H4 (cell line): ENCODE measurements at places on chromosomes 7 and 10. TPM values are rescaled to one million over a fixed set of nuclear protein-coding genes. Genes with fewer than 3 reads are reported as not detected.

DNA sequence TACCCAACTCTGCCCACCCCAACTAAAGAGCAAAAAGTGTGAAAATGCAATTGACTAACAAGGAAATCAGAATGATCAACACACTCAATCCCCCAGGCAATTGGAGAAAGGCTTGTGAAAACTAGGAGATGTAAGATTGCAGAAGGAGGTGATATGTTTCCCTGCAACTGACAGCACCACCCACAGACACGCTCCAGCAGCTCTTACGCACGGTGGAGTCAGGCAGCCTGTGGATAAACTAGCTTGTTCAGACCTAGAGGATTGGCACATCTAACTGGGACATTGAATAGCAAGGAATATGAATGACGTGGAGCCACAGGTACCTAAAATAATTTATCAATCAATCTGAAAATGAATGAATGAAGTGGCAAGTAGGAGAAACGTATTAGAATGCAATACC is 125.7 kb upstream of the MYO3A start:
- DNase-seq = no peak

GRCh38 chr7:157176771-157177170 is 38.0 kb downstream of the UBE3C start:
- no peak for DNase-seq

DNA sequence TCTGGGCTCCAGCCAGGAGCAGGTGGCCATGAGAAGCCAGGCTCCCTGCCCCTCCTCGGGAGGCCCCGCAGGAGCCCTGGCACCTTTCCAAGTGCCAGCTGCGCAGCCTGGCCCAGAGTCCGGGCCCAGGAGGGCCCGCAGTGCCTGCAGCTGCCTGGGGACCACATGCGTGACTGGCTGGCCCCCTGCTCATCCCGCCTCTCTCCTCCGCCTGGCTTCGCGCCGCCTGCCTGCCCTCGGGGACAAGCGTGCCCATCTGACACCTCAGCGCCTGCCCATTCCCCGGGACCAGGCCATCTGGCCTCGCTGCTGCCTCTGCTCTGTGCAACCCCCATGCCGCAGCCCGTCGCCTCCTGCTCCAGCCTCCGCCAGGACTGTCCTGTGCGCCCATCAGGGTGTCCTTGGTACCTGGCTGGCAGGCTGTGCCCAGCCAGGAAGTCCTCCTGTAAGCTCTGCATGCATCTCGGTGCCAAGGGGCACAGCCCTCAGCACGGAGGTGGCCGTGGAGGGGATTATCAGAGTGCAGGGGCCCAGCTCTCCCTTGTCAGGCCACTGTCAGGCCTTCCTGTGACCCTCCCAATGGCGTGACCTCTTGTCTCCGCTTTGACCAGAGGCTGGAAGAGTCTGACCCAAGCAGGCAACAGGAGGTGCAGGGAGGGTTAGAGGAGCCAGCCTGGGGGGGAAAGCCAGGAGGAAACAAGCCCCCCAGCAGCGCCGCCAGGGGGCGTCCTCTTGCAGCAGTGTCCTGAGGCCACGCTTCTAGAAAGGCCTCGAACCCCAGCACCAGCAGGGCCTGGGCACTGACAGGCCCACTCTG is 50.5 kb downstream of the TMEM209 start:
- no peak for DNase-seq

GRCh38 chr10:67036808-67037207 is 111.0 kb downstream of the LRRTM3 start:
- no peak for DNase-seq

DNA sequence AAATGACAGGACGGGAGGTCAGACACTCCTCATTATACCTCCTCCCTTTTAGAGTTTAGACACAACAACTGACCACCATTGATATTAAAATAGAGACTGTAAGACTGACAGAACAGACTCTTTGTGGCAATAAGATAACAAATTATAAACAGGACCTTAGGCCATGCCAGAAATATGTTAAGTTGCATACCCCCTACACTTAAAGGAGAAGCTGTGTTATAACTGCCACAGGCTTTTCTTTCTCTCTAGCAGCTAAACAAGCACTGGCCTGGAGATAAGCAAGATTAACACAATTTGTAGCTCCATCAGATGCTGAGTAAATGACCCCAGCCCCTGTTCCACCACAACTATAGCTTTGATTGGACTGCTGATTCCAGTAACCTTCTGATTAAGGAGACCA is 10.5 kb upstream of the UNC5B start:
- DNase-seq = no peak

- no peak for DNase-seq
Measured at GRCh38 chr7:142767861-142768260, 2.9 kb upstream of the PRSS2 start.

- no peak for DNase-seq
Measured at GRCh38 chr7:99863847-99864440, 12.9 kb downstream of the OR2AE1 start.

DNA sequence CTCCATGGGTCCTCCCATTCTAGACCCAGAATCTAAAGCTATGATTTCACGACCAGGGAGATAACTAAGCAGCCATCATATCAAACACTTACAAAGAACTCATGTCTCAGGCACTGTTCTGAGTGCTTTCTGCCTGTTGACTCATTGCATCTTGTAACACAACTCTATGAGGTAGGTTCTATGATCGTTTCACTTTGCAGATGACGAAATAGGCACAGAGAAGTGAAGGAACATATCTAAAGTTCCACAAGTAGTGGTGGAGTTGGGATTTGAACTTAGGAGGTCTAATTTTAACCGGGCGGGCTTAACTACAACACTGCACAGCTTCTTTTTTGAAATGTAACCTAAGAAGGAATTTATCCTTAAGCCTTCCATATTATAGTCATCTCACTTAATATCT is 2.9 kb downstream of the RBP4 start:
- no peak for DNase-seq

DNA sequence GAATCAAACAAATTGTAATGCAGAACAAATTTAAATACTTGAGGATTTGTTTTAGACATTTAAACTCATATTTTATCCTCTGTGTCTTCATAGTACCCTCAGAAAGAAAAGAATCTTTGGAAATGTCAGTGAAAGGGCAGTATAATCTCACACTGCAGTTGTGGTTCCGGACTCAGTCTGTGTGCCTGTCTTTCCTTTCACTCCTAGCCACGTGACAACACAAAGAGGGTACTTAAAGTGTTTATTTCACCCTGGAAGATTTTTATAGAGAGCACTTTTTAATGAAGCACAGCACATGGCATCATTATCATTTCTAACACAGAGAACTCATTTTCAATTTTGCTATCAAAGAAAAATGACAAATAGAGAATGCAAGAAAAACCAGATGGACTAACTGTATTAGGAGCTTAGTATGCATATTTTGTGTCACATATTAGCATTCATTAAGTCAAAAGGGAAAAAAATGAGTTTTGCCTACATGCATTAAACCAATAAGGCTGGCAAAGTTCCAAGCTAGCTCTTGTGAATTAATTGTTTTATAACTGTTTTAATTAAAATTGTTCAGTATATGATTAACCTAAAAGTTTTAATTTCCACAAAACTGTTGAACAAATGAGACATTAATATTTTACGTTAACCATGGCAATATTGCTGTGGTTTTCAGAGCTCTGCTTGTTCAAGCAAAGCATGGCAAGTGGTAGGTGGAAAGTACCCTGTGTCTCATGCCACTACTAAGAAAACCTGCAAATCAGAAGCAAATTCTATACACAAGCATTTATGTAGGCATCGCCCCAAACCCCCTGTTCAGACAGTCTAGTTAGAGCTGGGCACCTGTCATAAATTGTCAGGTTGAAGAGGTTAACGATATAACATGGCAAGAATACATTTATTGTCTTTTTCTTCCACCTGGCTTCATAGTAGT is 65.9 kb downstream of the AUTS2 start:
- no peak for DNase-seq

DNA sequence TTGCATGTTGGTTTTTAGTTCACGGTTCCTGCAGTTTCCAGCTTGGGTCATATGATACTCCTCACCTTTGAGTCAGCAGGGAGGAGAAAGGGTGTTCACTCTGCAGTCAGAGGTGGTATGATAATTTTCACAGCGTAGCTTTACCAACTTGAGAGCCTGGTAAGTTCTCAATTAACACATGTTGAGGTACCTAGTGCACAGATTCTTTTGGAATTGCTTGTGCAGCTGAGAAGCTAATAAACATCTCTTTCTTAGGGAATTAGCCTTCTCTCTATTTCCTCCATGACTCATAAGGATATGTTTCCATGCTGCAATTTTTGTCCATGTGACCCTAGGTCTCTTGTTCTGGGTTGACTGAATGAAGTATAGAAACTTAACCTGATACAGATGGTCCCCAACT is 166.6 kb downstream of the KIF20B start:
- DNase-seq = peak; percentile 53

DNA sequence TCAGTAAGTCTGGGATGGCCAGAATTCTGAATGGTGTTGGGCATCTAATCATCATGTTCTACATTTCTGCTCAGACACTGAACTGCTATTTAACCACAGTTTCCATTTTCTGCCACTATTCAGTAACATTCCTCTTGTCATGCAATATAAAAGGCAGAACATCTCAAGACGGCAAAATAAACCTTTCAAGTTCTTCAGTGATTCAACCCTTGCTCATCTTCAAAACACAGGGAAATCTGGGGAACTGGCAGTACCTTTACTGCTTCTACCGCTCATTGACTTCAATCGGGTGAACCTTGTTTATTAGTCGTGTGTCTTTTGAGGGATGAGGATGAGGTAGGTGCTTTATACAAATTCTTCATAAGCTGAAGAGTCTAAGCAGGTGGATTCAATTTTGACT is 184.7 kb upstream of the ANK3 start:
- DNase-seq = no peak

- no peak for DNase-seq
Measured at GRCh38 chr10:77114181-77114821, 523.3 kb downstream of the KCNMA1 start.

GRCh38 chr10:24278176-24278889 is 69.4 kb downstream of the KIAA1217 start:
- no peak for DNase-seq

GRCh38 chr7:5673125-5673524 is 108.3 kb downstream of the RNF216 start:
- DNase-seq = no peak

DNA sequence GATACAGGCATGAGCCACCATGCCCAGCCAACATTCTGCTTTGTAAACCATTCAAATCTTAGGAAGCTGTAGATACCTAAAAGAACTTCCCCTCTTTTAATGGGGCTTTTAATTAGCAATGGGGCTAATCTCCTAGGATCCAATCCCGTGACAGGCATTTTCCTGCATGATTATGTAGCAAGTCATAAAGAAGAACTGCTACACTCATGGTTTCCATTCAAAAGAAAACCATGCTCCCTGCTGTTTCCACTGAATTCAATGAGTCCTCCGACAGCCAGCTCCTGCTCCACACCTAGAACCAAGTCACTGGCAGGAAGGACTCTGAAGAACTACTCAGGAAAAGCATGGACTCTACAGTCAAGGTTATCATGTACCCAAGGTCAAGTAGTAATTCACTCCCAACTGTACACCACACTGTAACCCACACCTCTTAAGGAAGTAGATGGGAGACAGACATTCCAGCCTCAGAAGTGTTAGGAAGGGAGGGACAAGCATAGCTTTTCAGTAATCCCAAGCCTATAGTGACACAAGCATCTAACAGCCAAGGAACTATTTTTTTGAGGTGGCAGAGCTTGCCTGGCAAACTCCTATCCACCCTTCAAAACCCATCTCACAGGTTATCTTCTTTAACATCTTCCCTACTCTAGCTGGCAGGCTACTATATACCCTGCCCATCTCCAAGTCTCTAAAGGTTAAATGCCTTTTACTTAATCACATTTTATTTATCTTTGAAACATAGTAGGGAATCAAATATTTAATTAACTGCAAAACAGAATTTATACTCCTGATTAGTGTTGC is 47.5 kb downstream of the CTBP2 start:
- no peak for DNase-seq

GRCh38 chr7:150520145-150520544 is 5.5 kb downstream of the GIMAP7 start:
- no peak for DNase-seq

GRCh38 chr10:58444876-58445275 is 59.7 kb downstream of the TFAM start:
- DNase-seq = no peak

DNA sequence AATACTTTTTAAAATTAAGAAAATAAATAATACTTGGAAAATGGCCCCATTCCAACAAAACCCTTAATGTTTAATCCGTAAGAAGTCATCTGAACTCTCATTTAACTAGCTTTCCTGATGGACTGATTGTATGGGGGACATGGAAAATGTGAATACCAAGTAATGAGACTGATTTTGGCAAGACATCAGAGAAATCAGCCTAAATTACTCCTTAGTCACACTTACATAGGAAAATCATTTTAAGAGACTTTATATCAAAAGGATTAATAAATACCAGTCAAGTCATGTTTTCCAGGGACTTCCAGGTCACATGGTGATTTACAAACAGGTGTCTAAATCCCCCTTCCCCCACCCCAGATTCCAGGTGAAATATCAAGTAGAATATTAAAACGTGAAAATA is 58.2 kb downstream of the GRM8 start:
- no peak for DNase-seq

DNA sequence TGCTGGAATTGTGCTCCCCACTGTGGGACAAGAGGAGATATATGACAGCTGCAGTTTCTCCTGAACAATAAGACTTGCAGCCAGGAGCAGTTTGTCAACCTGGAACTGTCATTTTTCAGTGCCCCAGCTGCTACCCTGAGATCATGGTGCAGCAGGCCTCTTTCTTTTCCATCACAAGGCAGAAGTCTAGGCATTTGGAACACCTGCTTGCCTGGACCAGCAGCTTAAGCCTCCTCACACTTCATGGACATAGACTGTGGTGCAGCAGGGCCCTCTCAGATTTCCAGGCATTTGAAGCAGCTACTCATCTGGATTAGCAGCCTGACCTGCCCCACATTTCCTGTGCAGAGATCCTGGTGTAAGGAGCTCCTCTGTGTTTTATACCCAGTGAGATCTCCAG is 450.7 kb upstream of the TEX47 start:
- no peak for DNase-seq

GRCh38 chr7:126727930-126728391 is 524.8 kb downstream of the GRM8 start:
- peak; percentile 69 for DNase-seq

DNA sequence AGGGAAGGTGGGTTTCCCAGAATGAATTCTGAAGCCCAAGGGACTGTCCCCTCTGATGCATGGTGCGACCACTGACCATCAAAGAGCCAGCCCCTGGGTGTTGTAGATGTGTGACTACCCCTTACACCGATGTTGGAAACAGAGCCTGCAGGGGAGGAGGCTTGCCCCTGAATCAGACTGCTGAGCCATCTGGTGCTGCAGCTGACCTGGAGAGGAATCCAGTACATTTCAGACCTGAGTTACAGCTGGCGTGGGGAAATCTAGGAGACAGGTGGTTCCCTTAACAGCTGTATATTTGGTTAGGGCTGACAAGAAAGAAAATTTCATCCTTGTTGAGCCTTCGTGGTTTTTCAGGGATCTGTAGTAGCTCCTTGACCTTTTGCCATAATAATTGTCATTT is 195.5 kb downstream of the CELF2 start:
- DNase-seq = no peak

The SUN3 gene
- total RNA-seq = 1.1 and 8.6 TPM in 2 replicates

The DPP6 gene
- total RNA-seq = 0.06 TPM in 1 of 2 replicates, not detected in the other

The HMX3 gene
- total RNA-seq = 0.45 TPM in 1 of 2 replicates, not detected in the other

The C7orf33 gene
- not detected in 2 replicates for total RNA-seq

The GLI3 gene
- 4.9 and 5.6 TPM in 2 replicates for total RNA-seq

The KLF14 gene
- 0.64 TPM in 1 of 2 replicates, not detected in the other for total RNA-seq

The STEAP4 gene
- total RNA-seq = 0.02 and 0.06 TPM in 2 replicates
